Cardiac muscle cell (in vitro differentiated cells and primary cell): ENCODE measurements at places on chromosomes 4 and X. TPM values are rescaled to one million over a fixed set of nuclear protein-coding genes. Genes with fewer than 3 reads are reported as not detected.

RAB40A gene
- total RNA-seq = 0.42 and 2.4 TPM in 2 replicates

CSN1S1 gene
- total RNA-seq = not detected in 2 replicates

DNA sequence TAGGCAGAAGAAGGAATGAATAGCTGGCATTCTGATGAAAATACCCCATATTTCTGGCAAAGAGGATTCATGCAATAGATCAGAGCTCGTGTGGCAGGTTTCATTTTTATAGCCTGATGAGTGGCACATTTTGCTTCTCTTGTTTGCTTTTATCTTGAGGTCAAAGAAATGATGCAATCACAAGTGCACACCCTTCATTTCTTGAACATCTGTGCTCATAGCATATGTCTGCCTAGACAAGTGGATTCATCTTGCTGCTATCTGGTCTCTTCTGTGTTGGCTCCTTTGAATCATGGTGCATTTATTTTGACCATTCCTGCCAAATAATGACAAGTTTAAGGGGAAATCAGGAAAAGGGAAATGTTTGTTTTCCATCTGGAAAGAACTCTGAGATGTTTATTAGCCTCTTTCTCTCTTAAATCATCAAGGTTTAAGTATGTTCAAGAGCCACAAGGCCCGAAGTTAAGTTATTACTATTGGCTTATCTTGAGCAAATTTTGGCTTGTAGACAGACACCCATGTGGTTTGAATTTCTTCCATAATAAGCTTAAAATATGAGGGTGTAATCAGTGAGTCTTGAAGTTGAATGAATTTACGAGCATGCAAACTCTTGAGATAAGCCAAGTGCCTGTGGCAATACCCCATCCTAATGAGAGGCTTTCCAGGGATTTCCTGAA lies 59.3 kb upstream of the HS3ST1 start:
- no peak overlapping the region for H3K4me3 ChIP-seq
- H3K36me3 ChIP-seq = no peaks in the 10 kb centered on the region
- H3K4me1 ChIP-seq = no peaks in the 10 kb centered on the region
- no peaks in the 10 kb centered on the region for H3K27me3 ChIP-seq

GRCh38 chr4:113209153-113209552 lies 159.7 kb downstream of the ANK2 start:
- H3K4me3 ChIP-seq = no peak overlapping the region
- H3K36me3 ChIP-seq = no peaks in the 10 kb centered on the region
- H3K4me1 ChIP-seq = peaks cover 6% of the 10 kb centered on the region

DNA sequence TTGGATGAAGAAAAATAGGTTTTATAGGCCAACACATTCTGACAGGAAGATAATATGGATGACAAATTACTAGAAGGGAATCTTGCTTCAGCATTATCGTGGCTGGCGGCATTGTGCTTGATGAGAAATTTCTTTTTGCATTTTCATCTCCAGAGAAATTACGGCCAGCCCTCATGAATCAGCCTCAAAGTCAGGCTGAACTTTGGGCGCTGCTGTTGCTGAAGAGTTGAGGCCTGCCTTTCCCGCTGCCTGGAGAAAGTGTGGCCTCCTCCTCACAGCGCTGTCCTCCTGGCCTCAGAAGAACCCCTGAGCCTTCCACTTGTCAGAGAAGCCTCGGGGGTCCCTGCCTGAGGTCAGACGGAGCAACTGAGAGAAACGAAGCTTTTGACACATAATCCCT lies 272.4 kb upstream of the KCNIP4 start:
- no peaks in the 10 kb centered on the region for H3K27me3 ChIP-seq
- H3K27ac ChIP-seq = no peak overlapping the region
- H3K4me1 ChIP-seq = no peaks in the 10 kb centered on the region

- H3K4me1 ChIP-seq = peaks cover 6% of the 10 kb centered on the region
- no peaks in the 10 kb centered on the region for H3K27me3 ChIP-seq
- H3K36me3 ChIP-seq = peaks cover 6% of the 10 kb centered on the region
- DNase-seq = no peak
- no peak overlapping the region for H3K27ac ChIP-seq
- no peak overlapping the region for H3K4me3 ChIP-seq
These were observed 4.0 kb downstream of the TCEAL8 start for GRCh38 chrX:103250977-103251376.
